ENCODE measurements at places on chromosomes 12 and 14. TPM values are rescaled to one million over a fixed set of nuclear protein-coding genes. Genes with fewer than 3 reads are reported as not detected.

Gene ZNF219
- total RNA-seq, result 15.0 TPM

Gene PIK3C2G
- total RNA-seq, result not detected

Gene OR6C6
- not detected for total RNA-seq

Gene HOTAIR
- not detected for total RNA-seq

Gene SLCO1C1
- total RNA-seq, result not detected

Gene ARID2
- total RNA-seq, result 12.8 TPM

Gene DMAC2L
- total RNA-seq, result 8.9 TPM

Data from HT1080 (cell line).